Osteocyte (in vitro differentiated cells): ENCODE measurements at places on chromosomes 5 and 9. TPM values are rescaled to one million over a fixed set of nuclear protein-coding genes. Genes with fewer than 3 reads are reported as not detected.

The HTR1A gene
- not detected in 2 replicates for total RNA-seq

The PCDHGB7 gene
- 6.2 and 8.8 TPM in 2 replicates for total RNA-seq

The FAM169A gene
- 2.7 and 3.6 TPM in 2 replicates for total RNA-seq

The WNT8A gene
- not detected in 2 replicates for total RNA-seq

The TAF11L5 gene
- not detected in 2 replicates for total RNA-seq

The OR1K1 gene
- not detected in 2 replicates for total RNA-seq

The TAS2R1 gene
- total RNA-seq: not detected in 2 replicates

The CTNND2 gene
- total RNA-seq: 1.3 and 2.5 TPM in 2 replicates

The ECPAS gene
- 108 and 109 TPM in 2 replicates for total RNA-seq

The SMIM33 gene
- total RNA-seq: not detected in 2 replicates

The ERAP2 gene
- total RNA-seq: 3.5 and 4.4 TPM in 2 replicates

The HRH2 gene
- not detected in 2 replicates for total RNA-seq

The PCDHA9 gene
- 1.7 and 1.8 TPM in 2 replicates for total RNA-seq

The RGS3 gene
- 53.8 and 67.8 TPM in 2 replicates for total RNA-seq

The AQP7 gene
- 0.68 TPM in 1 of 2 replicates, not detected in the other for total RNA-seq

The SH3GL2 gene
- 0.16 TPM in 1 of 2 replicates, not detected in the other for total RNA-seq

The IRX4 gene
- not detected in 2 replicates for total RNA-seq

The APBA1 gene
- 5.1 and 5.2 TPM in 2 replicates for total RNA-seq

The ADGRV1 gene
- 0.89 and 0.99 TPM in 2 replicates for total RNA-seq

The MTREX gene
- total RNA-seq: 58.5 and 61.3 TPM in 2 replicates
